ENCODE measurements at places on chromosomes 3 and 15.

DNA sequence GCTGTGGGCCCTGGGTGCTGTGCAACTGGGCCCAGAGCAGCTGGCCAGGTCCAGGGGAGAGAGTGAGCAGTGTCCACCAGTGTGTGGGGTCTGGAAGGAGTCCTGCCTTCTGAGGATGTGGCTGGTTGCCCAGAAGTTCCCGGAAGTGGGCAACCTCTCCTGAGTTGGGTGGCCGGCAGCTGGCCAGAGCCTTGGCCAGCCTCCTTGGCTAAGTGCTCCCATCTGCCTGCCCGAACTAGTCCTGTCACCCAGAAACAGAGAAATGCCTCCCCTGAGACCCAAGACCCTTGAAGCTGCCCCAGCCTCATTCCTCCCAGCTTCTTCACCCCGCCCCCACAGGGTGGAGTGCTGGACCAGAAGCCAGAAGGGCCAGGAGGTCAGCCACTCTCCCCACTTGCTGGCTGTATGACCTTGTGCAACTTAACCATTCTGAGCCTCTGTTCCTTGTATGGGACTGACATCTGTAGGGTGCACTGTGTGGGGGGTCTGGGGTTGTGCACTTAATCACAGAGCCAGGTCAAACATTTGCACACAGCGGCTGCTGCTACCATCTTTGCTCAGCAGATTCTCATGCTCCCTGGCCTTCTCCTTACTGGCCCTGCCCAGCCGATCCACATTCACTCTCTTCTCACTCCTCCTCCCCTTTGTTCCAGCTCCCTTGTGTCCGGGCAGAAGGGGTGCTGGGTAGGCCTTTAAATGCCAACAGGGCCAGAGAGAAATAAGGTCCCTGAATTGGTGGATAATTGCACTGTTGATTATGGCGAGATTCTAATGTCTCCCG is 7.5 kb upstream of the ALAS1 start:
- DNase-seq, result no peak

DNA sequence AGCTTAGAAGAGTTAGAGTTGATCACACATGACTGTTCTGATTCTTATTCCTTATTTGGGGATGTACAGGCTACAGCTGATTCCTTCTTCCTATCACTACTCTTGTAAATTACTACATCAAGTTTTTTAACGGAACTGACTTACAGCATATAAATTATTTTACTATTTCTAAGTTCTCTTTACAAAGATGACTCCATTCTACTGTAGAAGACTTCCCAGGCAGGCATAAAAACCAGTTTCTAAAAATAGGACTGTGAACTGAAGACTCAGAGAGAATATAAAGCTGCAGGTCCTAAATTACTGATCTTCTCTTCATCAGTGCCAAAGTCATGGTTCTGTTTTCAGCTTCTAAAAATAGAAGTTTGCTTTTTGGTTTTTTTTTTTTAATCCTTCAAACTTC is 38.9 kb downstream of the ANO10 start:
- DNase-seq, result no peak

DNA sequence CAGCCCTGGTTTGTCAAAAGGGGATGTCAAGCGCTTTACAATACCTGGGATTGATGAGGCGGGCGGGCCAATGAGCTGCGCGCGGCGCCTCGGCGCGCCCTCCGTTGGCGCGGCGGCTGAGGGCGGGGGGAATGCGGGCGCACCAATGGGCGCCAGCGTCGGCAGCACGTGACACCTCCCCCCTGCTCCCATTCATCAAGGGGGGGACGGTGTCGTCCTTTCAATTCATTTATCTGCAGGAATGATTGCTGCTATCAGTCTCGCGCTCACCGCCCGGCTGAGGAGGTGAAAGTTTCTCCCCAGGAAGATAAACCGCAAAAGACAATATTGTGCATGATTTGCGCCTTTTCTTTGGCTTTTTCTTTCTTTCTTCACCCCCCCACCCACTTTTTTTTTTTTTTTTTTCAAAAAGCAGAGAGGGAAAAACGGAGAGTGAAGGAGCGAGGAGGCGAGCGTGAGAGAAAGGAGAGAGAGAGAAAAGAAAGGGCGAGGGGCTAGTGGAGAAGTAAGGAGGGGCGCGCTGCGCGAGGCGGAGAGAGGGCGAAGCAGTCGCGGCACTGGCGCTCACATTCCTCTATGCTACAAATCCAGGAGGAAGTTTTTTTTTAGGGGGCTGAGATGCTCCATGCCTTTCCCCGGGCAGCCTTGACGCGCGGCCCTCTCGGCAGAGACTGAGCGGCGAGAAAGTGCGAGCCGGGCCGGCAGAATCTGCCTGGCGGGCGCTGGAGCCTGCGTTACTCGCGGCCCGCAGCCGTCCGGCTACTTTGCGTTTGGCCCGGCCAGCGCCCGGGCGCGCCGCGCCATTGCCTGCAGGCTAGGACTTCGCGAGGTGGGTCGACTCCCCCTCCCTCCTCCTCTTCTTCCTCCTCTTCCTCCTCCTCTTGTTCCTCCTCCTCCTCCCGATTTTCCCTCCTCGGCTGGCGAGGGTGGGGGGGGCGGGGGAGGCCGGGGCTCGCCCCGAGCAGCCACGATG is at the start of gene ZIC1:
ZIC1 (plus strand) TSS at position 223 of the 973 bp plus-strand sequence; CDS start at position 971, 748 bp downstream.
- DNase-seq, result no peak

DNA sequence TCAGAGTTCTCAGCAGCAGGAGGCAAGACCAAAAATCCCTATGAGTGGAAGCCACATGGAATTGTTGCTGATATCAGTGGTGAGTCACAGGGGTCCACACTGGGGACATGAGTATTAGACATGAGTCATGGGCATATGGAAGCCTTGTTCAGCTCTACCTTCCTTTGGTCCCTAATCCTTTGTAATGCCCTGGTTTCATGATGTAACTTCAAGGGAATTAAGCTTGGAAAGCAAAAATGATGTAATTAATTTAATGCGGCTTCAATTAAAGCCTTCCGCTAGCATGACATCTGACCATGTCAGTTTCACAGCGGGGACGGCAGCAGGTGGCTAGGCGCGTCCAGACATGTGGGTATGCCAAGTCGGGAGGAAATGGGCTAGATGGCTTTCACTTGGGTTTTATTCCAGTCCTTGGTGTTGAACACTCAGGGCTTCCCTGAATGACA is 176.1 kb upstream of the RGMA start:
- DNase-seq, result peak; percentile 68

- DNase-seq, result no peak
These were observed 11.4 kb upstream of the PEX5L start for GRCh38 chr3:180048103-180048502.

DNA sequence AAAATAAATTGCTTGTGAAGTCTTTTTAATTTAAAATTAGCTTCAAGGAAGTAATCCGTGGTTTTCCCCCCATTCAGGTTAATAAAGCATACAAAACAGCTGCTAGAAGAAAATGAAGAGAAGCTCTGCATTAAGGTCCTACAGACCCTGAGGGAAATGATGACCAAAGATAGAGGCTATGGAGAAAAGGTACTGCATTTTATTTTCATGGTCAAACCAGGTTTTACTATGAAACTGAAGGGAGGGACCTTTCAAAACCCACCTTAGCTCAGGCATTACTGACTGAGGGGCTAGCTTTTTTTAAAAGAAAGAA is 218.5 kb downstream of the ITPR1 start:
- no peak for DNase-seq

DNA sequence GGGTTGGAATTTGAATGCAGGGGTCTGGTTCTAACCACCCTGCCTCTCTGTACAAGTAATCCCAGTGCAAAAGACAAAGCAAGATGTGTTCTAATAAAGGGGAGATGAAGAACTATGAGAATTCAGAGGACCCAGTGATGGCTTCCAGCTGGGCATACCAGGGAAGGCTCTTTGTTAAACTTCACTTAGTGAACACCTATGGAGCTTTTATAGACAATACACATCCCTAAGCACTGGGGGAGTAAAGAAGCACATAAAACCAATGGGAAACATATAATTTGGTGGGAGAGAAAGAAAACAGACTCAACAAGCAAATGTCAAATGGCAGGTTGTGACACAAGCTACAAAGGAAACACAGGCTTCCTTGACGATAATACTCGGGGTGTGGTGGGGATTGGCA is 47.9 kb upstream of the RNU6-1 start:
- no peak for DNase-seq

GRCh38 chr3:101077361-101078011 is 84.3 kb upstream of the ABI3BP start:
- no peak for DNase-seq

DNA sequence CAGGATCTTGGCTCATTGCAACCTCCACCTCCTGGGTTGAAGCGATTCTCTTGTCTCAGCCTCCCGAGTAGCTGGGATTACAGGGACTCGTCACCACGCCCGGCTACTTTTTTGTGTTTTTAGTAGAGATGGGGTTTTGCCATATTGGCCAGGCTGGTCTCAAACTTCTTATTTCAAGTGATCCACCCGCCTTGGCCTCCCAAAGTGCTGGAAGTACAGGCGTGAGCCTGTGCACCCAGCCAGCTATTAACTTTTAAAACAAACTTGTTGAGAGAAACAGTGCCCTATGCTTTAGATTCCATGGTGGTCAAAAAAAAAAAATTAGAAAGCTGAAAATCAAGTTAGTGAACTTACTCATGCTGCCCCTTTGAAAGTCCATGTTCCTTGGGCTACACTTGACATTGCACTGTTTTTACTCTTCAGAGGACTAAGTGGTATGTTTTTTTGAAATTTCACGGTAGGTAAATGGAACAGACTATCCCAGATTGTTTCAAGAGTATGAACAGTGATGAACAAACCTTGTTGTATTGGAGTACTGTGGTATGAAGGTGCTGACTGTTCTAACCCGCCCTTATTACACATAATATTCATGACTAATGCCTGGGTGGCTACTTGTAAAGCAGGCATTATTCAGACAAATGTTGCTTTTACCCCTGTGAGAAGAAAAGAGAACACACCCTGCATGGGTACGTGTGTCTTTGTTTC is 206.9 kb downstream of the KLHL25 start:
- no peak for DNase-seq

DNA sequence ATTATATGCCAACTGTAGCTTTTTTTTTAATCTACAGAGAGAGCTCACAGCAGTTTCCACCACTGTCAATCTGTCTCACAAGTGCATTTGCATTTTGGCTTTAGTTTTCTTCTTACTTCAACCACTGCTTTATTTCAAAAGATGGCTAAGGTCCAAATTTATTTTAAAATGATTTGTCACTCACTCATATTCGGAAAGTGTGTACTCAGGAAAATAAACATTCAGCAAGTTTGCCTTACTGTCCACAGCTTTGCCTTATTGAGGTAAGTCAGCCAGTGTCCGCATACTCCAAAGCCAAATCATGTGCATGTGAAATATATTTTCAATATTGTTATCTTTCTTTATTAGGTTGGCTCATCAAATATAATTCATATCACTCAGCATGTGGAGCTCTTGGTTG is 240.7 kb upstream of the ARHGEF26 start:
- no peak for DNase-seq

GRCh38 chr3:184471439-184471838 is 90.1 kb upstream of the EPHB3 start:
- no peak for DNase-seq

GRCh38 chr15:35755237-35755802 is 209.4 kb upstream of the DPH6 start:
- DNase-seq, result no peak

GRCh38 chr3:125011941-125012340 is 43.9 kb downstream of the HEG1 start:
- no peak for DNase-seq

DNA sequence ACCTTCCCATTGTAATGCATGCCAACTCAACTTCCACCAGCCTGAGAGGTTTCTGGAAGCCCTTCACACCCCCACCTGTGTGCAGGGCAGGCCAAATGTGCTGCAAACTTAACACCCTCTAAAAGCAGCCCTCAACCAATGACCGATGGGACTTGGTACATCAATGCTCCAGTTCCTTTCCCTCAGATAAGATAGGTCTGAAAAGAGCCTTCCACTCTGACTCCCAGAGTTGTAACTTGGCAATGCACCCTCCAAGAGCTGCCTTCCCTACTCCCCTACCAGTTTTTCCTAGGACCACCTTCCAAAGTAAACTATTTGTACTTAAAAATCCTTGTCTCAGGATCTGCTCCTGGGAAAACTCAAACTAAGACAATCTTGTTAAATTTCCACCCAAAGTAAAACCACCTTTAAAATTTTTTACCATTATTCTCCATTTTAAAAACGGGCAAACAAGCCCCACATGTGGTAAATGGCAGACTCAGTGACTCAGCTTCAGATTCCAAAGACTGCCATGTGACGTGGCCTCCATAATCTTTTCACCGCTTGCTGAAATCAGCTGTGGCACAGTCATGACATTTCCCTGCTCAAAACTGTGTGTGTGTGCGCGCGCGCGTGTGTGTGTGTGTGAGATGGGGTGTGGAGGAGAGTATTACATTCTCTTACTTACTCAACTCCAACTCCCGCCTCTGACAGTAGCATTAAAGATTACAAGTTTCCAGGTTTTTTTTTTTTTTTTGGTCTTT is 17.2 kb downstream of the RASGRP1 start:
- no peak for DNase-seq

DNA sequence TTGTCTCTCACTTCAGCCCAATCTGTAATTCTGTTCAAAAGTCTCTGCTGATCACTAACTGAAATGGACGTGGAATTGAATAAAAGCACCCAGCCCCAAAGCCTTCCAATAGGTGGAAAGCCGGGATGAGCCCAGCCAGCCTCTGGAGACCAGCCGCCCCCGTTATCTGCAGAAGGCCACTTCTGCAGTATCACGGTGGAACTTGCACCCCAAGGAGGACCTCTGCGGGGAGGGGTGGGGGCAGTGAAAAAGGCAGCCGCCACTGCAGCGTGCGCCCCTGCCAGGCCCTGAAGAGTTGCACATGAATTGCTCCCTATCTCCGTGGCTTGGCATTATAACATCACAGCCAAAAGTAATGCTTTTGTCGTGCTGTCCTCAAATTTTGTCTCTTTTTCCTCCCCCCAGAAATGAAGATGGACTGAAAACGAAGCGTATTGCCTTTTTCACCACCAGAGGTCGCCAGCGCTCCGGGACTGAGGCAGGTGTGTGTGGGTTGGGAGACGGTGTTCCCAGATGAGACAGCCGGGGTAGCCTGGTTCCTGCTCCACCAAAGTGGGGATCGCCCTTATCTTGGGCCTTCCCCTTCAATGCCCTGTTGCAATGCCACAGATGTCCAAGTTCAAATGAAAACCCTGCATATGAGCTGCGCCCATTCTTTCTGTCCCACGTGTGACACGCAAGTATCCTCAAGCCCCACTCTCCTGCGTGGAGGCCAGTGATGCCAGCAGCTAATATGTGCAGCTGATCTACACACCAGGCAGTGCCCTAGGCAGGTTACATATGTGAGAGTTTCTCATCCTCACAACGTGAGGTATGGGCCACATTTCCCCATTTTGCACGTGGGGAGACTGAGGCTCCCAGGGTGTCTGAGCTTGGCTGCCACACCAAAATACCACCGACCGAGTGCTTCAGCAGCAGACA is 96.0 kb downstream of the LRRK1 start:
- DNase-seq, result peak; percentile 65
